ENCODE measurements at places on chromosomes 1 and 21.

DNA sequence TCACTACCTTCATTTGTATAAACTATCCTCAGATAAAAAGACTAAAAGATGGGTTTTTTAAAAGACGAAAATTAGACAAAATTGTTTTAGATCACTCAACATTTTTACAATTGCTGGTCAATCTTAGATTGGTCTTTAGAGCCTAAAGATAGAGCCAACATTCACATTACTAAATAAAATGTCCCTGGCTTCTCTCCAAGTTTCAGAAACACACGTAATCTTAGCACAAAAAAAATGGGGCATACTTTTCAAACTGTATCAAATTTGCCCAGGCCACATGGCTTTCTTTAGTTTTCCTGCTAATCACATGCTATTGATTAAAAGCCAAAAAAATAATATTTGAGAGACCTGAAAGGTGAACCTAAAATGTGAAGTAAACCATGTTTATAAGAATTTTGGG is 288.1 kb downstream of the DPYD start:
- DNase-seq, result no peak

DNA sequence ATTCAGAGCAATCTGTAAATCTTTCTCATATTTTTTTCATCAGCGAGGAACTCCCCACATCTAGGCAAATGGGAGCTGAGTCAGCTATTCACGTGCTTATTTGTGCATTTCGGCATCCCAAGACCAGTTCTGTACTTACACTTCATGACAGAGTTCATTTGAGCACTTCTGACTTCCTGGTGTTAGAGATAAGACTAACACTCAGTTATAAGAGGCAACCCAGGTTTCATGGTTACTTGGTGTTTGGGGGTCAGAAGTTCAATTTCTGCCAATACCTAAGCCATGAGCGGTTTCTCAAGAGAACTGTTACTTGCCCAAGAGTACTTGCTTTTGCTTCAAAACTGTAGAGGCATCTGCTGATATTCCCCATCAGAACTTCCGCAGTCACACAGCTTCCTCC is 24.1 kb upstream of the DESI2 start:
- no peak for DNase-seq

DNA sequence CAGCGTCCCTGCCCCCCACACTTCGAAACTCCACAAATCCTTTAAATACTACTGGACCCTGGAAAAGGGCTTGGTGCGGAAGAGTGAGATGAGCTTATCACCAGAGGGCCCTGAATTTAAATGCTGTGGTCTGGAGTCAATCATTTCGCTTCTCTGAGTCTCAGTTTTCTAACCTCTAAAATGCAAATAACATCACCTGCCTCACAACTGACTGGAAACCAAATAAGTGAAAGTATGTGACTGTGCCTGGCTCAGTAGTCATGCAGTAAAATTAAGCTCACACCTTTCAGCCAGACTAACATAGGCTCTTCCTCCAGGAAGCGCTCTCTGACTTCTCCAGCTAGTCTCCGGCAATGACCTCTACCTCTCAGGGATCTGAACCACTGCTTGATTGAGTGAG is 4.2 kb downstream of the GJA4 start:
- DNase-seq, result no peak

- no peak for DNase-seq
Observed at GRCh38 chr1:83620016-83620415, 378.9 kb downstream of the TTLL7 start.

- DNase-seq, result no peak
Observed at GRCh38 chr1:11499601-11500331, 20.8 kb downstream of the DISP3 start.

DNA sequence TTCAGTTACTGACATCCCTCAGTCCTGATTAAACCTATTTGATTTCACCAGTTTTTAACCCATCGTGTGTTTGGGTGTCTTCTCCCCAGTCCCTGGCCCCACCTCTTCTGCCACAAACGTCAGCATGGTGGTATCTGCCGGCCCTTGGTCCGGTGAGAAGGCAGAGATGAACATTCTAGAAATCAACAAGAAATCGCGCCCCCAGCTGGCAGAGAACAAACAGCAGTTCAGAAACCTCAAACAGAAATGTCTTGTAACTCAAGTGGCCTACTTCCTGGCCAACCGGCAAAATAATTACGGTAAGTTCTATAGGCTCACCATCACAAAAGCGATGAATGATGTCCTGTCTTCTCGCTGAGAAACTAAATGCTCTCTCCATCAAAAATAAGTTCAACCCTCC is 28.7 kb downstream of the NBPF3 start:
- DNase-seq, result no peak

DNA sequence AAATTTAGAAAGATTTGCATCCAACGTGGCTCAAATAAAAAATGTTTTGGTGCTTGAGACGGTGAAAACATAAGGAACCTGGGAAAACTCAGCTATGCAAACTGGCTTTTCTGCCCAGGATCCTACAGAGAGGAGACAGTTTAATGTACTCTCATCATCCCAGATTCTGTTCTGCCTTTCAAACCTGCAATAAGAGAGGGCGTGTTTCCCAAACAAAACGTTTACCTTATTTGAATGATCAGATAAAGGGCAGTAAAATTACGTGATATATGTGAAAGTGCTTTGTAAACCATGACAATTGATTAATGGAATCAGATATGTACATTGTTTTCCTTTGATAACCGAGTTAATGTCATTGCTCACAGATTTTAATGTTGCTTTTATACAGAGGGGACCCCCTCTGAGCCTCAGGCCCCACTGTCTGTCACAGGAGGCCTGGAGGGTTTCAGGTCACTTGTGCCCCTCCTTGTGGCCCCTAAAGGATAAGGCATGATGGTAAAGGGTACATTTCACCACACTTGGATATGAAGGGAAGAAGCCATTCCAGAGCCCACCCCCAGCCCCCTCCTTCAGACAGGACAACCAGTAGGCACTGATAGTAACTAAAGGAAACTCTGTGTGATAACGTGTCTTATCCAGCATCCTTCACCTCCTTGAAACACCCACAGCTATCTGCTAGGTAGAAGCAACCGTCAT is 157.6 kb downstream of the EDEM3 start:
- DNase-seq, result no peak

GRCh38 chr1:182888736-182889531 is 49.8 kb downstream of the DHX9 start:
- no peak for DNase-seq

DNA sequence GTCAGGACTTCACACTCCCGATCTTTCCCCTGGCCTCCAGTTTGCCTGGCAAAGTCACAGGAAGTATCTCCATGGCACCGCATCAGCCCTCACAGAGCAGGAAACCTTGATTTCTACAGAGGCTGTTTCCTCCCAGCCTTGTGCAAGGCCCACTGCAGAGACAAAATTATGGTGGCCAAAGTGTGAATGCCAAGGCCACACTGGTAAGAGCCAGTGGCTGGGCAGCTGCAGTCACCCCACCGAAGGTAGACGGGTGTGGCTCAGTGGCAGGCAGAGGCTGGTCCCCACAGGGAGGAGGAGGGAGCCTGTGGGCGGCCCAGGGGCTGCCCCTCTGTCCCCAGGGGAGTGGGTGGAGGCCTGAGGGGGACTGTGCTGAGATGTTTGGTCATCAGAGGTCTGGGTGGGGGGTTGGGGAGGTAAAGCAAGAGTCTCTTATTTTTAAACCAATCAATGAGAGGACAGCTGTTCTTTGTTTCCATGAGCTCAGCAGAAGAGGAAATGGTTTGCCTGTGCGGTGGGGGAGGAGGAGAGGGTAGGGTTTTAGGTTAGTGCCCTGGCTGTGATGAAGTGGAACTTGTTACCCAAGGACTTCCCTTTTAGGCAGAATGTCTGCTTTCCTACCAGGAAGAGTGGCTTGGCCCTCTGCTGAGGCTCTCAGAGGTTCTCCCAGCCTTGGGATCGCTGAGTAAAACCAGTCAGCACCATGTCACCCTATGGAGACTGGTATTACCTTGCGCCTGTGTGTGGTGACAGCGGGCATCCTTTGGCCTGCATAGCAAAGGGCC is 18.0 kb upstream of the BTG2 start:
- peak; percentile 96 for DNase-seq

- no peak for DNase-seq
Observed at GRCh38 chr1:205528446-205528886, 24.0 kb downstream of the CDK18 start.

- DNase-seq, result no peak
Observed at GRCh38 chr1:48208251-48208650, 14.3 kb upstream of the SLC5A9 start.

DNA sequence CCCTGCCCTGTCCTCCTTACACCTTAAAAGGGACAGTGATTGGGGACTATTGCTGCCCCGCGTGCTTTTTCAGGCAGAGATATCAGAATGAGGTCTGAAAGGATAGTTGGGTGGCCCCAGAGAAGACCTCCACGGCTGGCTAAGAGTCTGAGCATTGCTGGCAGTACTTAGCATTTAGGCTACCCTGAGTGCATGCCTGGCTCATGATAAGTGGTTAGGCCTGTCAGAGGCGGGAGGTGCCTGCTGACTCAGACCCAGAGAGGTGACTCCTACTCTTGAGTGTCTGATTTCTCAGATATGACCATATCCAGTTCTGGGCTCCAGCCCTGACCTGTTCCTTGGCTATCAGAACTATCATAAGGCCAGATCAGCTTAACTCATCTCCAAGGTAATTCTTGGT is 213.7 kb downstream of the PBX1 start:
- DNase-seq, result no peak

- no peak for DNase-seq
Observed at GRCh38 chr1:157916887-157917570, 75.4 kb upstream of the CD5L start.

Data from NK-92 treated with Interleukin-12 subunit alpha and Interleukin-12 subunit beta, amount 100 ng/mL, for 24 hours (cell line).